ENCODE measurements at places on chromosomes 1 and 21.

DNA sequence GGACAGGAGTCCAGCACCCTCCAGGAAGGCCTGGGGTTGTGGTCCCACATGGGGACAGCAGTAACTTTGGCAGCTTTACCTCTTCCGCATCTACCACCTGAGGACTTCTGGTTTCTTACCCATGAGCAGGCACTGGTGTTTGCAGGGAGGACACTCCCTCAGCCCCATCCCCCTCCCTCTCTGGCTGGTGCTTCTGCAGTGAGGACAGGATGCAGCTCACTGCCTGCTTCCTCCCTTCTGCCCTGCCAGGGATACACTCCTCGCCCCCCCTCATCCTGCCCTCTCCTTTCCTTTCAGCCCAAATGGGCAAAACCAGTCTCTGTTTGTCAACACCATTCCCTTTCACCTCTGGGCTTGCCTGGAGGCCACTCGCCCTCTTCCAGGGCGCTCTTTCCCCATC lies 62.4 kb downstream of the KIRREL1 start:
- no peak for DNase-seq

DNA sequence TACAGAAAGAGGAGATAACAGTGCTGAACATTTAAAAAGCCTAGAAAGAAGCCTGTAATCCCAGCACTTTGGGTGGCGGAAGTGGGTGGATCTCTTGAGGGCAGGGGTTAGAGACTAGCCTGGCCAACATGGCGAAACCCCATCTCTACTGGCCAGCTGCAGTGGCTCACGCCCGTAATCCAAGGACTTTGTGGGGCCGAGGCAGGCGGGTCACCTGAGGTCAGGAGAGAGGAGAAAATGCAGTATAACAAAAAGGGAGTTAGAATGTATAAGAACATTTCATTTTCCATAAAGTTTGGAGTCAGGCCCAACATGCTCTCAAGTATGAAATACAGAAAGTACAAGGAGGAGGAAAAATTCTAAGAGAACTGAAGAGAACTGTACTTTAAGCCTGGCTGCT lies 134.5 kb downstream of the SMYD3 start:
- DNase-seq = no peak

DNA sequence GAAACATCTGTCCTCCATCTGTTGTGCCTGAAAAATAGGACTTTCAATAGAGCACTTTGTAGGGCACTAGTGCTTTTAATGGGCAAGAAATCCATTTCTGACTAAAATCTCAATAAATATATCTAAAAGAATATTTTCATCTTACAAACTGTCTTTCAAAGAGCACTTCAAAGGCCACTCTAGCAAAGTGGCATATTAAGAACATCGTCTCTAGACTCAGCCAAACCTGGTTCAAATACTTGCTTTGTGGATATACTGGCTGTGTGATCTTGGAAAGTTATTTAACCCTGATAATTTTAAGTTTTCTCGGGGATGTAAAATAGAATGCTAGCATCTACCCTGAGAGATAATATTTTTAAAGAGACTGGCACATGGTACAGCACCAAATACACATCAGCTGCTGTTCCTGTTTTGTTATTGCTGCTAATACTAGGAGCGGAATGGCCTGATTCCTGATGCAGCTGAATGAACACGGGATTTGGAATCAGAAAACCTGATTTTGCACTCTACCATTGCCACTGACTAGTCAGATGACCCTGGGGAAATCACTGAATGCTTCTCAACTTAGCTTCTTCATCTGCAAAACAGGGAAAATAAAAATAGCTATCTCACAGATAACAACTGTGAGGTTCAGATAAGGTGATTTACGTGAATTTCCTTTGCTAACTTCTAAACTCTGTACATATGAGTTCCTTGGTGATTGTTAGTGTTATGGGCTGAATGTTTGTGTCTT lies 25.2 kb upstream of the LRRC8C start:
- no peak for DNase-seq

- no peak for DNase-seq
Observed at GRCh38 chr1:32770741-32771548, 46.2 kb downstream of the YARS1 start.

- DNase-seq = no peak
Observed at GRCh38 chr1:110538075-110538474, 19.1 kb upstream of the KCNA10 start.

GRCh38 chr1:222843469-222844410 lies 28.9 kb downstream of the DISP1 start:
- no peak for DNase-seq

DNA sequence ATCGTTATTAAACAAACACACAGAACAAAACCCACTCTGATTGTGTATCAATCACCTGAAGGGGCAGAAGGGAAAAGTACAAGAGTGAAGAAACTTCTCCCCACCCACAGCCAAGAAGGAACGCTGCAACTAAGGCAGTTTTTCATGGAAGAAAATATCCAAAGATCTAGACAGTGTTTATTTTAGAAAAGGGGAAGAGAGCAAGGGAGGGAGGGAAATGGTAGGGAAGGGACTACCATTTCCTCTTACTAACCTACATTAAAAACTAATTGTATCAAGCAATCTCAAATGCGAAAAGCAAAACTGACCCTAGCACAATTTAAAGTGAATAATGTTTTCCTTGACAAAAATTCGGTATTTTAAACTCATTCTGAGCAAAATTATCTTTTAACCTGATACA lies 3.5 kb downstream of the NRIP1 start:
- DNase-seq = no peak

GRCh38 chr21:28325618-28326017 lies 667.1 kb downstream of the LTN1 start:
- DNase-seq = no peak

- no peak for DNase-seq
Observed at GRCh38 chr1:85550784-85551516, 29.6 kb upstream of the CCN1 start.

- no peak for DNase-seq
Observed at GRCh38 chr1:242813490-242814091, 289.1 kb upstream of the PLD5 start.

DNA sequence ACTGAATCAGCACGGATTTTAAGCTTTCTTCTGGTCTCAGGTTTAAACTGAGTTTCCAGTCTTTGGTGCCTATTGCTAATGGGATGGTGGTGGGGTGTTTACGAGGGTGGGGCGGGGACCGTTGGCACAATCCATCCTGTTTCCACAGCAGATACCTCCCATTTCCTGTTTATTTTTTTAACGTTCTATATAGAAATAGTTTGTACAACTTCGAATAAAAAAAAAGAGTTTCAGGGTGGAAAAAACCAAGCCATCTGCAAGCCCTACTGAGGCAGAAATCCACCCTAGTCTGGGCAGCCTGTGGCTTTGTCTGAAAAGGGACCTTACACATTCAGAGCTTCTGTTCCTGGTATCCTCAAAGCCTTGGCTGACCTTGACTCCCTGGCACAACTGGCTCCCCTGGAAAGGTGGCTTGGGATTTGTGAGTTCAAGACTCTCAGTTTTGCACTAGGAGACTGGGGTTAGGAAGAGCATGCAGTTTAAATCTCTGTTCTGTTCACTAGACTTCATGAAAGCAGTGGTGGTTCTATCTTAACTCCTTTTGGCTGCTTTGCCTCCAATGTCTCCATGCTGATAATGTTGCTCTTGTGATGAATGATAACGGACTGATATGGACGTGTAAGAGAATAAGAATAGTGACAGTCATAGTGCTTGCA lies 46.7 kb downstream of the VANGL2 start:
- DNase-seq = no peak

DNA sequence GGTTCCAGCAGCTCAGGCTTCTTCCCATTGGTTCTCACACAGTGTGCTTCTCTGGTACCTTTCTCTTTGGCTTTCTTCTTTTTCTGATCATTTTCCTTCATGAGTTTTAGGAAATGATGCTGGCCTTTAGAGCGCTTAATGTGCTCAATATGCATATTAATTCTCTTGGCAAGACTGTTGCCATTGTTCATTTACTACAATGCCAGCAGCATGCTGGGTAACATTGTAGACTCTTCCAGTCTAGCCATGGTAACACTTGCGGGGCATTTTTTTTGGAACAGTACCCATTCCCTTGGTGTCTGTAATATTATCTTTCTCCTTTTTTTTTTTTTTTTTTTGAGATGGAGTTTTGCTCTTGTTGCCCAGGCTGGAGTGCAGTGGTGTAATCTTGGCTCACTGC lies 21.7 kb downstream of the UBE4B start:
- DNase-seq = no peak

DNA sequence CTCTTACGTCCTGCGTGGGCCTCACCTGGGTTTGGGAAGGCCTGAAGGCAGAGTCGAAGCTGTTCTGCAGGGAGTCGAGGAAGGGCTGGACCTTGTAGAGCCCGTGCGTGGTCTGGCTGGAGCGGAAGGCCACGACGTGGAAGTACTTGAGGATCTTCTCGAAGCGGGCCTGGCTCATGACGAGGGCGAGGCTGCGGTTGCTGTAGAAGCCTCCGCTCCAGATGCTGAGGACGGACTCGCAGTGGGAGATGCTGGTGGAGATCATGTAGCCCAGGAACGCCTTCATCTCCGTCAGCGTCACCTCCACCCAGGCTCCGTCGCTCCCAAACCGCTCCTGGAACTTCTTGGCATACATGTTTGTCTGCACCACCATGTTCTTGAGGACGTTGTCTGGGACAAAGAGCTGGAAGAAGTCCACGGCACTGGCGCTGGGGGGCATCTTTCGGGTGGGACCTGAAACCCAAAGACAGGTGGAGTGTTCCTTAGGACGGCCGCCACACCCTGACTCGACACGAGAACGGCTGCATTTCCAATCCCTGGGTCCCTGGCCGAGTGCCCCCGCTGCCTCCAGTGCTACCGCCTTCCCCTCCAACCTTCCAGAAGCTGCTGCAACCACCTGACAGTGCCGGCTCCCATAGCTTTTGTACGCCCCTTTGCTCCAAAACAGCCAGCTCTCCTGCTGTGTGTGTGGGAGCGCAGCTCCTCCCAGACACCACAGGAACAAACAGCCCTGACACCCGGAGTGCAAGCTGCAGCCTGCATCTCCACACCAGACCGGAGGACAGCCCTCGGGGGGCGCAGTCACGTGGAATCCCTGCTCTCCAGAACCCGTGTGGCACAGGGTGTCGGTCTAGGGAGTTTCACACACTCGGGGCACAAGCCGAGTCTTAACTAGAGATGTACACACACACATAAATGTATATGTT lies 69.0 kb downstream of the PGBD5 start:
- no peak for DNase-seq

DNA sequence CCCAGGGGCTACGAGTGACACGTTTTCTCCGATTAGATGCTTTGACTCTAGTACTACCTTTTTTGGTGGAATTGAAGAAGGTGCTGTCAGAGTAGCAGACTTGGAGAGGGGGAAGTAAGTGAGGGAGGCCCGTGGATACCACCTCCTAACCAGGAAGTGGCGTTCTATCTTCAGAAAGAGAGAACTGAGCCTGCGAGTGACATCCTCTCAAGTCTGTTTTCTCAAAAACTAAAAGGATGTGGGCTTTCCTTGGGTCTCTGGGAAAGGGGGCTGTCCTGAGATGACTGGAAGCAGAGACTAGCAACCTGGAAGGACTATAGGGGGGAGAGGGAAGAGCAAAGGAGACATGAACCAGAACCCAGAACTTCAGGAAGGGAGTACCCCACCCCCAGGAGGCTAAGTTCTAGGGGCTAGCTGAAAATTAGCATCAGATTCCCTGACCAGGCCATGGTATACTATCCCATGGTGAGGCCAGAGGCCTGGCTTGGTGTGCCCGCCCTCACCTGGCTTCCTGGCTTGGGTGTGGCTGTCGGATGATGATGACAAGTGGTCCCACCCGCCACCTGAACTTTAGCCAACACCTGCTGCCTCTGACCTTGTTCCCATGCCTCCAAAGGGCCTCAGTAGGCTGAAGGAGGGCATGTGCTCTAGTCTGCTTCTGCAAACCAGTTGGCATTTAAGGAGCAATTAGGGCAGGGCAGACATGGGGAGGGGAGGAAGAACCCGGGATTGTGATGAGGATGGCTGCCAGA lies 49.1 kb downstream of the ATP2B4 start:
- DNase-seq = no peak

GRCh38 chr1:40844079-40844478 lies 18.1 kb downstream of the CITED4 start:
- no peak for DNase-seq

- no peak for DNase-seq
Observed at GRCh38 chr1:25683731-25684130, 67.1 kb downstream of the MAN1C1 start.

- DNase-seq = no peak
Observed at GRCh38 chr1:78437396-78437795, 53.4 kb upstream of the PTGFR start.

DNA sequence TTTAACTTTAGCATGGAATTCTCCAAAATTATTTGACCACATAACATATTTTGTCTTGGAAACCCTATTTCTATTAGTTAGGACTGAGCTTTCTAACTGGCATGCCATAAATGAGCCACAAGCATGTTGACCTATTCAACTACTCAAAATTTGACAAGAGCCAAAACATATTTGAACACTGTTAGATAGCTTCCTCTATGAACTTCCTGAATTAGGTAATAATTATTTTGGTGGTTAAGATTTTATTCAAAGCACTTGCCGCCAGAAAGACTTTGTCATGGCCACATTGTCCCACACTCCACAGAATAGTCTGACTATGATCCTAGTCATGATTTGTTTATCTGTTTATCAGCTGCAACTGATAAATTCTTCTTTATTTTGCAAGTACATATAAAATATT lies 23.1 kb upstream of the CTPS1 start:
- no peak for DNase-seq

DNA sequence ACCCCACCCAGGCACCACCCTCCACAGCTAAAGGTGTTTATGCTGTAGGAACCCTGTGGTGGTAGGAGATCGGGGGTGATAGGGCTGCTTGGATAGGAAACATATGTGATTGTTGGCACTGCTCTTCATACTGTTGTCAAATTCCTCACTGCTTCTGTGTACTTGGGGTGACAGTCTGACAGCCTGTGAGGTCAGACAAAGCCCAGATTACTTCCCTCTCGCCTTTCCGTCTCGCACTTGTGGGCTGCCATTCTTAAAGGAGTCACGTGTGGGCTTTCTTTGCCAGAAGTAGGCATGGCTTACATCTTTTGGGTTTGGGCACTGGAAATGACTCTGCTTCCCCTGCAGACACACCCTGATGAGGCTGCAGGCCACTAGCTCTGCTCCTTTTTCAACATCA lies 363.8 kb downstream of the DISC1 start:
- no peak for DNase-seq

DNA sequence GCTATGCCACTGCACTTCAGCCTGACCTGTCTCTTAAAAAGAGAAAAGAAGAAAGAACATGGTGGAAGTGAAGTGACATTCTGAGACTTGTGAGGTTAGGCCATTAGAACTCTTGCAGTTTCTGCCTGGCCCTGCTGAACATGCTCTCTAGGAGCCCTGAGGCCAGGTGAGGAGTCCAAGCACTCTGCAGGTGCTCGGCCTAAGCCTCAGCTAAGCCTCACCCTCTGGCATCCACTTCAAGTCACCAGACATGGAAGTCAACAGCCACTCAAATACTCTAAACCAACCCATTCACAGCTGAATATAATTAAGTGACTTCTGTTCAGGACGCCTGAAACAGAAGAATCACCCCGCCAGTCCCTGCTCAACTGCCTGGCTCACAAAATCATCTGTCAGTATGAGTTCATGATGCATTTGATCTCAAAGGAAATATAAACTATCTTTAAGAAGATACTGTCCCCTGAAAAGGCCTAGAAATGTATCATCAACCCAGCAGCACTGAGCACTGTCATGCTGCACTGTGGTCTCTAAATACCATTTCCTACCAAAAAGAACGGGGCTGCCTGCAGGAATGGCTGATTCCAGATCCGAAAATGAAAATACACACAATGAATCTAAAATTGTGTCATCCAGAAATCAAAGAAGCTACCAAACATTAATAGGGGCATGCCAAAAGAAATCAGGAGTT lies 118.8 kb downstream of the PSMG1 start:
- DNase-seq = no peak

- no peak for DNase-seq
Observed at GRCh38 chr1:231194476-231194842, 32.6 kb downstream of the TRIM67 start.
